ENCODE measurements at places on chromosomes 5 and 9. TPM values are rescaled to one million over a fixed set of nuclear protein-coding genes. Genes with fewer than 3 reads are reported as not detected.

Gene DEPDC1B
- total RNA-seq = 10.6 TPM

- no peak for DNase-seq
These were observed 436 bp upstream of the EMB start for GRCh38 chr5:50441493-50441955.

Gene HRH2
- total RNA-seq = 1.1 TPM

DNA sequence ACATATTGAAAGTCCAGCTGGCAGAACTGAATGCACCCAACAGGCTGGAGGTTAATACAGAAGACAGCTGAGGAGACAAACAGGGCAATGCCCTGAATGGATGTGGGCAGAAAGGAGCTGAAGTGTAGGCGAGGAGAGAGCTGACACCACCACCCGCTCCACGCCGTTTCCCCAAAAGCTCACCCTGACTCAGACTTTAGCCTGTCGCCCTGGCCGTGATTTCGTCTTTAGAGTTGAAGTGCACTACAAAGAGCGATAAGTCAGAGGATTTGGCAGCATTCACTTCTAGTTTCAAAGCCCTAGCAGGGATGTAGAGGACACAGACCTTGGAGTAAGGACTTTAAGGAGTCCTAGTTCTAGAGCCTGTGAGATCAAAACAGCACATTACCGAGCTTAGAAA lies 2.2 kb upstream of the ERAP1 start:
- DNase-seq = no peak

- DNase-seq = no peak
These were observed 49.0 kb upstream of the LRRC14B start for GRCh38 chr5:142246-142810.

Gene PCDHAC2
- total RNA-seq = 0.48 TPM
